ENCODE measurements at places on chromosomes 7 and 10. TPM values are rescaled to one million over a fixed set of nuclear protein-coding genes. Genes with fewer than 3 reads are reported as not detected.

The SLC18A3 gene
- not detected for total RNA-seq

The LDB1 gene
- 20.6 TPM for total RNA-seq

The SUN3 gene
- total RNA-seq = not detected

The SDK1 gene
- 4.2 TPM for total RNA-seq

The EGFR gene
- total RNA-seq = 58.2 TPM

The PGAM2 gene
- total RNA-seq = 0.39 TPM

The CABCOCO1 gene
- total RNA-seq = 0.57 TPM

The UCMA gene
- not detected for total RNA-seq

The VSTM2A gene
- not detected for total RNA-seq

The GHRHR gene
- not detected for total RNA-seq

The COL13A1 gene
- total RNA-seq = 19.5 TPM

The HMX3 gene
- total RNA-seq = 3.3 TPM

The NEURL1 gene
- total RNA-seq = not detected

The C10orf62 gene
- total RNA-seq = not detected

The EPHA1 gene
- total RNA-seq = not detected

The AASS gene
- total RNA-seq = 39.8 TPM

The TRDMT1 gene
- 9.1 TPM for total RNA-seq

The PTF1A gene
- total RNA-seq = not detected

The ZNF727 gene
- total RNA-seq = not detected

The TMEM236 gene
- total RNA-seq = 0.06 TPM
